Cortex of kidney (tissue), 1 donor: ENCODE measurements at places on chromosomes 4 and X.

DNA sequence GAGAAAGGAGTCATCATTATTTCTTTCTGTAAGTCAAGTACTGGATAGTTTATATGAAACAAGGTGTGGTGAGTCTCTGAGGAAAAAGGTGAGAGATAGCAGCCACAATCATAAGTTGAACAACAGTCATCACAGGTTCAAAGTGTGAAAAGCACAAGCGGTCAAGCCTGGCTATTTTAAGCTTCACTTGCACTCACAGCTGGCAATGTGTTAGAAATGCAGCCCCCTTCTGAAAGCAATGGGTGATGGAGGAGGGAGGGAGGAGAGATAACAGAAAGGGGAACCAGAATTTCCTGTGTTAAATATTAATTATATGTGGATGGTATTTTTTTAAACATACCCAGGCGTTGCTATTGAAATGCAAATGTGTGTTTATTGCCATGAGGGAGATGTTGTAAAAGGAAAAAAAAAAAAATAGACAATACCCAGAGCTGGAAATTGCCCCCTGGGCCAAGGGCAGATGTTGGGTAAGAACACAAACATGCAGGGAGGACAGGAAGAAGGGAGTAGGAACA lies 26.9 kb upstream of the BMP3 start:
- no peak for DNase-seq

- DNase-seq = no peak
Measured at GRCh38 chr4:16199093-16199492, 27.2 kb downstream of the TAPT1 start.

- no peak for DNase-seq
Measured at GRCh38 chr4:79421483-79421882, 13.5 kb upstream of the GK2 start.

DNA sequence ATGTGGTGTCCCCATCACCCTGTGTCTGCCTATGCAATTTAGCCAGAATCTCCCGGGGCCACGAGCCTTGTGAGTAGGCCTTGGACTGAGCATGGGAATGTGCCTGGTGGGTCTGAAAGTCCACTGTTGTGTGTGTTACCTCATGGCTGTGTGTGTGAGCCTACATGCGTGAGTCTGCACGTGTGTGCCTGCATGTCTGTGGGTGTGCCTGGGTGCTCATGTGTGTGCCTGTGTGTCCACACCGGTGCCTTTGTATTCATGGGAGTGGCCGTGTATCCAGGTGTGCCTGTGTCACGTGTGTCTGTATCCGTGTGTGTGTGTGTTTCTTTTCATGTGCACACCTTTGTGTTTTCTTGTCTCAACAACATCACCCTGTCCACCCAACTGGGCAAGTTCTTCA lies 14.2 kb downstream of the ATP5ME start:
- DNase-seq = no peak

- no peak for DNase-seq
Measured at GRCh38 chrX:48834383-48834709, 1.1 kb downstream of the PCSK1N start.

DNA sequence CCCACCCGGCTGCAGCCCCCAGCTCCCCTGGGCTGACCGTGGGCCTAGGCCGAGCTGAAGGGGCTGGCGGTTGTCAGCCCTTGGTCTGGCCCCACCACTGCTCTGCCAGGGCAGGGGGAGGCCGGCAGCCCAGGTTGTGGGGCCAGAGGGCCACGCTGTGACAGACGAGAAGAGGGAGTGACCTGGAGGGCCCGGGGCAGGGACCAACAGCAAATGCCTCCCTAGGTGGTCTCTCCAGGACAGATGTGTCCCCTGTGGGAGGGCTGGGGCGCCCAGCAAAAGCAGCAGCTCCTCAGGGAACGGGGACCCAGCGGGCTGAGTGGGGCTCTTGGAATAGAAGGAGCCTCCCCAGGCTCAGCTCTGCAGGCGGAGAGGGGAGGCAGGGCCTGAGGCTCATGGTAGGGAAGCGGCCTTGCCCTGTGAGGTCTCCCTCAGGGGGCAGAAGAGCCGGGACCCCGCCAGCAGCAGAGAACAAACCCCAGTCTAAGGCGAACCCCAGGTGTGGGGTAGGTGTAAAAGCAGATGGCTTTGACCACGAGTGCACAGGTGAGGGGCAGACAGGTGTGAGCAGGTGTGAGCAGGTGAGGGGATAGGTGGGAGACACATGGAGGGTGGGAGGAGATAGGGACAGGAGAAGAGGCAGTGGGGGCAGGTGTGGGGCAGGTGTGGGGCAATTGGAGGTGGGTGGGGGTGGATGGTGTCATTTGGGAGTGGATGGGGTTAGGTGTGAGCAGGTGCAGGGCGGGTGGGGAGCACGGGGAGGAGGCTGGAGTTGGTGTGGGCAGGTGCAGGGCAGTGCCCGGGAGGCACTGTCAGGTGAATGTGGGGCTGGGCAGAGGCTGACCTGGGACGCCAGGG lies 34.1 kb upstream of the SPON2 start:
- DNase-seq = no peak

DNA sequence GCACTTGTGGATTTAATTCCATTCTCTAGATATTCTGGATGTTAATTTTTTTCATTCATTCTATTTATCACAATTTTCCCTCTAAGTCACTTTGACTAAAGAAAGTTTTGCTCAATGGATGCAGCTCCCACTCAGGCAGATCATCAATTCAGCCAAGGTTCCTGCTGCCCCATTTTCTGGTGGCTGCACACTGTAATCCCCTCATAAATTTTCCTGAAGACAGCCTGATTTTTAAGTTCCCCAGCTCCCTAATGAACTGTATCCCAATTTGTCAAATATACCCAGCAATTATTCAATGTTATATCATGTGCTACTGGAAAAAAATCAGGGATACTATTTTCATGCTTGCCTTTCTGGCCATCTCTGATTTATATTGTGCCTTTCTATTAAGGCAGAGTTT lies 61.2 kb downstream of the SCD5 start:
- DNase-seq = no peak

DNA sequence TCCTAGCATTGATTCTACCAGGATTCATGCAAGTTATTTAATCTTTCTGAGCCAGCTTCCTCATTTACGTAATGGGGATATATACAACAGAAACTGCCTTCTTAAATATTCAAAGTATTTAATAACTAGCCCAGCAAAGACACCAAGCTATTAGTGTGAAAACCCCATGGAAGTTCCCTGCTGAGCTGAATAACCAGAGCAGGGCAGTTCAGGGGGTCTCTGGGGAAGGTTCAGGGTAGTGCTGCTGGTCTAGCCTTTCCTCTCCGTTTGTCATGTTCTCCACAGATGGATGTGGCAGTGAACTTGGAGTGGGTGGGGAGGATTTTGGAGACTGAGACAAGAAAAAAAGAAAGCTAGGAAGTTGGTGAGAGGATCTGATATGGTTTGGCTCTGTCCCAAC lies 240.8 kb upstream of the TAPT1 start:
- no peak for DNase-seq

DNA sequence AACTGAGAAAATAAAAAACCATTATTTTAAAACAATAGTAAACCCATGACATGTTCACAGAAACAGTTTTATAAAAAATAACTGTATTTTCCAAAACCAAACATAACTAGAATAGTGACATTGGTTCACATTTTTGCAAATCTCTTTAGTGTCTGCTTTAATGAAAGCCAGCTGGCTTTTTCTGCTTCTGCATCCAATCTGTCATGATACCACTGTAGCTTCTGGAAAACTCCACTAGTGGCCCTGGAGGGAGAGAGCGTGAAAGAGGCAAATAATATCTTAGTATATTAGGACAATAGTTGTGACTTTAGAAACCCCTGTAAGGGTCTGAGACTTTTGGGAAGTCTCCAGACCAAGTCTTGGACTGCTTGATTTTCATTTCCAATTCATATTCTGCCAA lies 31.1 kb downstream of the FGFBP1 start:
- DNase-seq = no peak

GRCh38 chrX:20796450-20796849 lies 529.7 kb upstream of the RPS6KA3 start:
- no peak for DNase-seq

DNA sequence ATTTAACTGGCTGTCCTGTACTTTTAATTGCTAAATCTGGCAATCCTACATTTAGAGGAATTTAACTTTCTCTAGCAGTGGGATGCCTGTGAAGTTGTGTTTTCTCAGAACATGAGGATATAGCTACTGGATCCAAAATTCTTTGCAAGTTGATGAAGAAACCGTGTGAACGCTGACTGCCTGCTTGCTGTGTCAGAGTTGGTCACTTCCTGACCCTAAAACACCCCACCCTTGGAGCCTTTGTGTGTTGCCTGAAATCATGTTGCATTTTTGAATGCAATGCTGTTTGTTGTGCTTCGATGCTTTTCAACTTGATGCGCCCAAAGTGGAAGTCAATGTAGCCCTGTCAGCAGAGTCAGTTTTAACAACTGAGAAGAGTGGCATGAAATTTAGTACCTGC lies 211.2 kb downstream of the ANK2 start:
- no peak for DNase-seq

DNA sequence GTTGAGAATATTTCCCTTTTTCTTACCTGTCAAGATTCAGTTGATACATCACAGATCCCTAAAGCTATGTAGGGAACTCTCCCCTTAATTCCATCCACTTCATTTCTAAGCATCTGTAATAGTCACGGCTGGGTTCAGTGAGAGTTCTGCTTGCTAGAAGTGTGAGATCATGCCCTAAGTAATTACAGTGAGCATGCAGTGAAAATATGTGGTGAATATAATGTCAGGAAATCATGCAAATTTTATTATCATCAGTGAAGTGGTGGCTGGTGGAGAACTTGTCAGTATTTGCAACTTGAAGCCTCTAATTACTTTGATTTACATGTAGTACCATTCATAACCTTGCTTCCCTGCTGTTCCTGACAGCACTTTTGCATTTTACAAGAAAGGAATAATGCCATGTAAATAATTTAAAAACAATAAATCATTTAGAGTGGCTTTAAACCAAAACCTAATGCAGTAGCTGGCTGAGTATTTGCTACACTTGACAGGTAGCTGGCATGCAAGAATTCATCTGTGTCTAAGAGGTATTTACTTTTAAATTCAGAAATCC lies 28.3 kb upstream of the CFAP299 start:
- DNase-seq = no peak

GRCh38 chr4:102387552-102388150 lies 42.4 kb upstream of the SLC39A8 start:
- no peak for DNase-seq

GRCh38 chrX:112085149-112085548 lies 2.6 kb upstream of the TRPC5 start:
- no peak for DNase-seq

DNA sequence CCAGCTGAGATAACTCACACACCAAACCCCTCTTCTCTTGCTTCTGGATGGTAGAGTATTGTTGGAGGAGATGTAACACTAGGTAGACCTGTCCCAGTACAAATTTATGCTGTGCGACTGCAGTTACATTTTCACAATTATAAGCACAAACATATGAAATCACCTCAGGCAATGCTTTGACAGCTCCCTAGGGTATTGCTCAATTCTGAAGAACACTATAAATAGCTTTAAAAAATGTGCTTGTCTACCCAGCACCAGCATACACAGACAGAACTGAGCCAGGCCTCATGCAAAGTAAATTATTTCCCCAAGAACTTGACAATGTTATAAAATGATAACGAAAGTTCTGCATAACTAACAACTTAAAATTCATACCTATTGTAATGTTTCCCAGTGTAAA lies 1999.1 kb upstream of the ADGRL3 start:
- DNase-seq = no peak

DNA sequence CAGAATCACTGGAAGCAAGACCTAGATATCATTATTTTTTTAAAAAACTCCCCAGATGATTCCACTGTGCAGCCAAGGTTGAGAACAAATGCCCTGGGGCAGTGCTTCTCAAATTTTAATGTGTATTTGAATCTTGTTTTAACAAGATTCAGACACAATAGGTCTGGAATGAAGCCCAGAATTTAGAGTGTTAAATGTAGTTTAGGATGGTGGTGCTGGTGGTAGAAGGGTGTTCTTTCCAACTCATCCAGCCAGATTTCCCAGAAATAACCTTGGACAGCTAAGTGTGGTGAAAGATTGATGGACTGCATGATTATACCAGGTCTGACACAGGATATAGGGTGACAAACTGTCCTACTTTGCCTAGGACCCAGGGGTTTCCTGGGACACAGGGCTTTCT lies 120.1 kb upstream of the MED14 start:
- no peak for DNase-seq

DNA sequence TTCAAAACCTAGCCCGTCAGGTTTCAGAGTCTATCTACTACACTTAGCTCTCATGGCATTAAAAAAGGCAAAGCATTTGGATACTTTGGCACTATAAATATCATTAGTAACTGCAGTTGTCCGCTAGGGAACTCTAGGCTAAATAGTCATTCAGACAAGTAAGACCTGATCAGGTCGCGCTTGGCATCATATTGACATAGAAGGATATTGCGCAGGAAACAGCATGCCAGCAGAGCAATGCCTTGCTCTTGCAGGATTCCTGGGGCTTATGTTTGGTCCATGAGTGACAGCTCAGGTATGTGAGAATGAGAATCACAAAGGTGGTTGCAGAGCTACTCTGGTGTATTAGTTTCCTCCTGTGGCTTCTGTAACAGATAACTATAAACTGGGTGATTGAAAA lies 62.7 kb downstream of the KDM6A start:
- DNase-seq = no peak

GRCh38 chr4:37908488-37909331 lies 17.8 kb downstream of the TBC1D1 start:
- no peak for DNase-seq

GRCh38 chr4:174135936-174136406 lies 147.5 kb downstream of the FBXO8 start:
- DNase-seq = no peak

DNA sequence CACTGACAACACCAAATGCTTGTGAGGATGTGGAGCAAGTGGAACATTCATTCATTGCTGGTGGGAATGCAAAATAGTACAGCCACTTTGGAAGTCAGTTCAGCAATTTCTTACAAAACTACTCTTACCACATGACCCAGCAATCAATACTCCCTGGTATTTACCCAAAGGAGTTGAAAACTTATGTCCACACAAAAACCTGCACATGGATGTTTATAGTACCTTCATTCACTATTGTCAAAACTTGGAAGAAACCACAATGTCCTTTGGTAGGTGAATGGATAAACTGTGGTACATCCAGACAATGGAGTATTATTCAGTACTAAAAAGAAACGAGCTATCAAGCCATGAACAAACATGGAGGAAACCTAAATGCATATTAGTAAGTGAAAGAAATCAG lies 27.5 kb downstream of the HUWE1 start:
- no peak for DNase-seq

GRCh38 chrX:110734894-110735541 lies 60.6 kb downstream of the CHRDL1 start:
- DNase-seq = no peak

- no peak for DNase-seq
Measured at GRCh38 chr4:82376109-82376508, 2.3 kb upstream of the HNRNPD start.

- DNase-seq = no peak
Measured at GRCh38 chrX:2452317-2452784, 48.4 kb downstream of the DHRSX start.

DNA sequence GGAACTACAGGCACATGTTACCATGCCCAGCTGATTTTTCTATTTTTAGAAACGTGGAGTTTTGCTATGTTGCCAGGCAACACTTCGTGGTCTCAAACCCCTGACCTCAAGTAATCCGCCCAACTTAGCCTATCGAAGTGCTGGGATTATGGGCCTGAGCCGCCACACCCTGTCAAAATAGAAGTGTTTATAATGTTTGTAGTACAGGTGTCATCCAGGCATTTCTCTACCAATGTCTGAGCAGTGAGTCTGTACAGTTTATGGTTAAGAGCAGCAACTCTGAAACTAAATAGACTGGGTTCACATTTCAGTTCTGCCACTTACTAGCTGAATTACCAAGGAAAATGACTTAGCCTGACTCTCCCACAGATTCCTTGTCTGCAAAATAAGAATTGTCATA lies 460.4 kb upstream of the GALNT7 start:
- no peak for DNase-seq

GRCh38 chr4:157702831-157703230 lies 470.0 kb downstream of the GASK1B start:
- DNase-seq = no peak
